ENCODE measurements at places on chromosomes 16 and 17. TPM values are rescaled to one million over a fixed set of nuclear protein-coding genes. Genes with fewer than 3 reads are reported as not detected.

- DNase-seq = no peak
Measured at GRCh38 chr17:61816538-61816937, 46.8 kb downstream of the BRIP1 start.

The TACO1 gene
- 17.9 TPM for total RNA-seq

DNA sequence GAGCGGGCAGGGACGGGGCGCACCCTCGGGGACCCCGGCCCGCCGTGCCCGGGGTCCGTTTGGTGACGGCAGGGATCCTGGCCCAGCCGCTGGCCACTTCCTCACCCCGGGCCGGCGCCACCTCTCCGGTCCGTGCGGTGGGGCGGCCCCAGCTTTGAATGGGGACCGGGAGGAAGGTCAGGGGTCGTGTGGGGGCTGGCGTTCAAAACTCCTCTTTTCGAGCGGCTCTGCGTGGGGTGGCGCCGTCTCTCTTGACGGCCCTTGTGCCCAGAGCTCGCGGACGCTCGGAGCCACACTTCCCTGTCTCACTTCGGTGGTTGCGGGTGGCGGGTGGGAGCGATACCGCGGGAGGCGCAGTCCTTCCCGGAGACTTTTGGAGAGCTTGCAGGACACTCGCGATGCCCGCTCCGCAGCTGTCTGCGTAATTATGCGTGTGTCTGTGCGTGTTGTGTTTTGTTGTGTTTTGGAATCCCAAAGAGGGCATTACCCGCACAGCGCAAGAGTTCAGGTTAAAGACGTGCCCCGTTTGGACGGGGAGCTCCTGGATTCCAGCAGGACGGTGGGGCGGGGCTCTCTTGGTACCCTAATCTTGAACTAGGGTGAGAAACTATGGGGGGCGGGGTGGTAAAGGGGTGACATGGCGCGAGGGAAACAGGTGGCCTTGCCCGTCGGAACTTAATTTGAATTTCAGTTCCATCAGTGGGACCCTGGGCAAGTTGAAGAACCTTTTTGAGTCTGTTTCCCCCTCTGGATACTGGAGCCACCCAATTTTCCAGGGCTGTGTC is 637 bp downstream of the PLCG2 start:
- DNase-seq = no peak

DNA sequence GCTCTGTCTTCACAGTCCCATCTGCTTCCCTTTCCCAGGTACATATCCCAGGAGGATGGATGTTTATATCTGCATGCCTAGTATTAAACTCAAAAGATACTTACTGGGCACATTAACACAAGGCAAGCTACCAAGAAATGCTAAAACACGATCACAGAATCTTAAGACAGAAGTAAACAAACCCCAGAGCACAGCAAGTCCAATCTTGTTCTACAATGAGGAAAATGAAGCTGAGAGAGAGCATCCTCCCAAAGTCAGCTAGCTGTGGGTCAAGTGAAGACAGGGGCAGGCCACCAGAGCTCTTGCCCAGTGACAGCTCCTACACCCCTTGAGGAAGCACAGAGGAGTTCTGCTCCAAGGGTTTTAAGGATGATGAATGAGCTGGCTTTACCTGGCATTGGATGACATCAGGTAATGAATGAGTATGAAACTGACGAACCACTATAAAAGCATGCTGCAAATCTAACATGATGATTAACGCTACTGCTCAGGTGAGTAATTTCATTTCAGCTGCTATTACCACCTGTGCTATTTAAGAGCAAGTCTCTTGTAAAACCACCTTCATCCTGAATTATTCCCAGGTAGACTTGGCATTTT is 20.3 kb downstream of the XPO6 start:
- DNase-seq = no peak

- DNase-seq = no peak
Measured at GRCh38 chr16:31271621-31272190, 11.9 kb downstream of the ITGAM start.

- no peak for DNase-seq
Measured at GRCh38 chr17:8649157-8650118, 18.9 kb upstream of the MYH10 start.

DNA sequence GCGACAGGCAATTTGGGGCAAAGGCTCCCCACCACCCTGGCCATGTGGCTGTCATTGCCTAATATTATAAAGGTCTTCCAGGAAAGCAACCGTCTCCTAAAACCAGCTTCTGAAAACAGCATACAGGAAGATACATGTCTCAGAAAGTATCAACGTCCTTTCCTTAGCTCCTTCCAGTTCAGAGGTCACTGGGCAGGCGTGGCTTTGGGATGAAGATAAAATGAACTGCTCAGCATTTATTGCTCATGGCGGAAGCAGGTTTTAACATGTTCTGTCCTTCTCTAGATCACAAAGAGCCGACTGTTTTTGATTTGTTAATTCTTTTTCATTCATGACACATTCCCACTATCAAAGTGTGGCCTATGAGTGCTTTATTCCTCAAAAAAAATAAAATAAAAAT is 8.0 kb downstream of the CFAP20 start:
- DNase-seq = no peak

DNA sequence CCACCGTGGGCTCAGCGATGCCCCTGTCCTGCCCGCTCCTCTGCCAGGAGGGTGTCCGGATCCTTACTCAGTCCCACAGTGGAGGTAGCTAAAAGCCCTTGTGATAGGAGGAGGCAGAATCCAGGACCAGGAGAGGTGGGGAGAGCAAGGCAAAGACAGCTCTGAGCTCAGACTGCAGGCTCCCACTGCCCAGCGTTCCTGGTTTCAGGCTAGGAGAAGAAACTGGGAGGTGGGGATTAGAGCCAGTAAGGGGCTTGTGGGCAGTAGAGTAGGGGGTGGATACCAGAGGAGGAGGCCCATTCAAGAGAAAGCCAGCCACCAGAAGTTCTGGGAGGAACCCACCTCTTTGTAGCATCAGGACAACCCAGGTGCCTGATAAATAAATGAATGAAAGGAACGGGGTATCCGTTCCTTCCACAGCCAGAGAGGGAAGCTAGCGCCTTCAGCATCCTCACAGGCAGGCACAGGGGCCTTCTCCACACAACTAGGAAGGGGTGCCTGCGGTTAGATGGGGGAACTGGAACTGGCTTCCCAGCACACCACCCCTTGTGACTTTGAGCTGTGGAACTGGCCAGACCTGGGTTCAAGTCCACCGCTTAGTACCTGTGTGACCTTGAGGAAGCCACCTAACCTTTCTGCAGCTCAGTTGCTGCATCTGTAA is 2.3 kb downstream of the IL21R start:
- no peak for DNase-seq

- DNase-seq = no peak
Measured at GRCh38 chr17:68205808-68206720, 41.8 kb upstream of the AMZ2 start.

- no peak for DNase-seq
Measured at GRCh38 chr16:78189121-78189520, 89.7 kb downstream of the WWOX start.

DNA sequence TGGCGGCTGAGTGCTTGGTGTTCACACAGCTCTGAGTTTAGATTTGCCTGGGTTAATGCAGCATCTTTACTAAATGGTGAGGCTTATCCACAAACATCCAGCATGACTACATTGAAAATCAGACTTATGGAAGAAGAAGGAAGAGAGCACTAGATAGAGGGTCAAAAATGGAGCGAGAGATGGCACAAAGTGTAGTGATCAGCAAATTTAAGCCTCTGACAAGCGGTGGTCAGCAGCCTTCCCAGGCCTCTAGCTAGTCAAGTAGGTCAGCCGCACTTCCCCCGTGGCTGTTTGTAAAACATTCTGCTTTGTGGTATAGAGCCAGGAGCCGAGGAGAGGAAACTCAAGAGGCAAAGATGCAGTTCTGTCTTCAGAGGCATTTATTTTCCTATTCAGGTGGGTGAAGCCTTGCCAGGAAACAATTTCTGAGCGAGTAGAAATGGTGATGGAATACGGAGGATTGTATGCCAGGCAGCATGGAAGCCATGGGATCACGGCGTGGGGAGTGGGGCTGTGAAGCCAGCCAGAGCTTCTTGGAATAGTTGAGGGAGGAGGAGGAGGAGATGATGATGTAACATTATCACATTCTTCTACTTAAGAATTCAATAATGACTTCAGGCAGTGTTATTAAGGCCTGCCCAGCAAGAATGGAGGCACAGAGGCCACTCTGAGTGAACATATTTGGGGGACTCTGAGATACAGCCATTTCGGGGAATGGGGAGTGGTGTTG is 118.9 kb downstream of the MSI2 start:
- no peak for DNase-seq

DNA sequence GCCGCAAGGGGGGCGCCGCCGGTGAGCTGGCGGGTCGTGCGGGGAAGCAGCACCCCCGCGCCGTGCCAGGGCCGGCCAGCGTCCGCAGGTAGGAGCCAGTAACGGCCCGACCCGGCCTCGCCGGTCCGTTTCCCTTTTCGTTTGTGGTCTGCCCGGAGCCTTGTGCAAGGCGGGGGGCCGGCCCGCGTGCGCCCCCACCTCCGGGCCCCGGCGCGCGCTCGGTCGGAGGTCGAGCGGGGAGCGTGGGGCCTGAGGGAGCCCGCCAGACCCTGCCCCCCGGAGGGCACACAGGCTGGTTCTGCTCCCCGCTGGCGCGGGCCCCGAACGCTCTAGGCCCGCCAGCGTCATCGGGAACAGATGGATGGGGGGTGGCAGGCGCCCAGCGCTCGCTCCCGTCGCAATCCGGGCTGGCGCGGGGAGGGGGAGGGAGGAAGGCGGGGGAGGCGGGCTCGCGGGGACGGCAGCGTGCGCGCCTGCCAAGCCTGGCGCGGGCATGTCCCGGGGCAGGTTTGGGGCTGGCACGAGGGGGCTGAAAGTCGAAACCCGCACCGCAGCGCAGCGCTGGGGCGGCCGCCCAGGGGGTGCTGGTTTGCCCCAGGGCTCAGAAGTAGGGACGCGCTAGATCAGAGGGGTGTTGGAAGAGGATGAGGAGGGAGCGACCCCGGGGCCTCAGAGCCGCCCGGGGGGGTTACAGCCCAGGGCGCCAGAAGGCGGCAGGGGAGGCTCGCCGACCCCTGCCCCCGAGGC is 1.5 kb upstream of the GSE1 start:
- DNase-seq = no peak

GRCh38 chr17:81295676-81296381 is 722 bp upstream of the SLC38A10 start:
- no peak for DNase-seq

DNA sequence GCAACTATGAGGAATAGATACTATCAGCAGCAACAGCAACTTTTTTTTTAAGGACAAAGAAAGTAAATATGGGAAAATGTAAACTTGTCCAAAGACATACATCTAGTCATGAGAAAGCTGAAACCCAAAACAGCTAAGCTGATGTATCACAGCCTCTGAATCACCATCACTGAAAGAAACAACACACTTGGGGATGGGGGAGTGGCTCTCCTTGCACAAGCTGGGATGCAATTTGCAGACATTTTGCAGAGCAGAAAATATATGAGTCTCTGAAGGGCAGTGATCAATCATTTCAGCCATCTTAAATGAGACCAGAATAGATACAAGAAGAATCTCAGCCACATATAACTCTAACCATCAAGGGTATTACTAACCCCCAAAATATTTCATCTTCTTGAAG is 79.1 kb downstream of the GRIN2A start:
- DNase-seq = no peak

DNA sequence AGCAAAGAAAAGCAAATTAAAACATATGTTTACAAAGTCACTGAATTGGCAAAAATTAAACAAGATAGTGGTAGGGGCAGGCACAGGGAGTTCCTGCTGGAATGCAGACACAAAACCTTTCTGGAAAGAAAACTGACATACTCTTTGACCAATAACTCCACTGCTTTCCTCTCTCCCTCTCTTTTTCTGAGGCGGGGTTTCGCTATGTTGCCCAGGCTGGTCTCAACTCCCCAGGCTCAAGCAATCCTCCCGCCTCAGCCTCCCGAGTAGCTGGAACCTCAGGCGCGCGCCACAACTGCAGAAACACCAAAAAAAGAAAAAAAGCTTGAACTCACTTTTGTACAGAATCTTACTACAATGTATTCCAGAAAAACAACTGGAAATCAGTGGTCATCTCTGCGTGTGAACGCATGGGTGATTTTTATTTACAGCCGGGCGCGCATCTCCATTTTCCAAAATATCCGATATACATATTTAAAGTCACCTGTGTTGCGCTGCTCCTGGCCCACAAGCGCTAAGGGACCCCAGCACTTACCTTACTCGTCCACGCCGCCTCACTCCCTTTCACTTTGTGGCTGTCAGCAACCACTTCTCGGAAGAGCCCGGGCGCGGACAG is 480 bp downstream of the TXNL4B start:
- no peak for DNase-seq

GRCh38 chr17:33142705-33143299 is 150.3 kb downstream of the ASIC2 start:
- no peak for DNase-seq

The NOS2 gene
- 0.08 TPM for total RNA-seq
